ENCODE measurements at places on chromosomes 2 and 18.

DNA sequence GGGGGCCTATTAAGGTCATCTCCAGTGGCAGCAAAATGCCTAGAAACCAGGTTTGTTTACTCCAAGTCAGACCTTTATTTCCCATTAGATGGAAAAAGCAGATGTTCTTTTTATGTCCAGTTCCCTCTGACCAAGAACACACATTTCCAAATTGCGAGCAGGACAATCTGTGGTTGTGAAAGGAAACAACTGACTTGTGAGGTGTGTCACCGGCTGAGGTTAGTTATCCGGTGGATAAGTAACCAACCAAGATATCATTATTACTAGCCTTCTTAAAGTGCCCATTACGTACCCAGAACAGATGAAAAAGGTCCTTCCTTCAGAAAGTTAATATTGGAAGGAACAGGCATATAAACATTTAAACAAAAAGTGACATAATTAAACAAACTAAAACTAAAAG, 112.9 kb downstream of the THADA start:
- no peak for DNase-seq

- no peak for DNase-seq
These were observed 30.3 kb downstream of the LPIN2 start for GRCh38 chr18:2982452-2983269.

DNA sequence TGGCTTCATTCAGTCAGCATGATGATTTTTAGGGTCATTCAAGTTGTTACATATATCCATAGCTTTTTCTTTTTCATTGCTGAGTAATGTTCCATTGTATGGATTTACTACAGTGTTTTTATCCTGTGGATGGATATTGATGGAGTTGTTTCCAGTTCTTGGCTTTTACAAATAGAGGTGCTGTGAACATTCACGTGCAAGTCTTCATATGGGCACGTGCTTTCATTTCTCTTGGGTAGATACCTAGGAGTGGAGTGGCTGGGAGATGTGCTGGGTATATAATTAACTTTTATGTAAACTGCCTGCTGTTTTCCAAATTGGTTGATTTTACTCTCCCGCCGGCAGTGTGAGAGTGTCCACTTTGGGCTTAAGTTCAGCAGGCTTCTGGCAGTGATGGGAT, 16.5 kb downstream of the AGAP1 start:
- no peak for DNase-seq

- DNase-seq = no peak
These were observed 37.8 kb upstream of the IKZF2 start for GRCh38 chr2:213189001-213189899.

GRCh38 chr18:44626807-44627206, 53.9 kb upstream of the SETBP1 start:
- no peak for DNase-seq

GRCh38 chr2:173153301-173153885, 77.7 kb downstream of the MAP3K20 start:
- no peak for DNase-seq

DNA sequence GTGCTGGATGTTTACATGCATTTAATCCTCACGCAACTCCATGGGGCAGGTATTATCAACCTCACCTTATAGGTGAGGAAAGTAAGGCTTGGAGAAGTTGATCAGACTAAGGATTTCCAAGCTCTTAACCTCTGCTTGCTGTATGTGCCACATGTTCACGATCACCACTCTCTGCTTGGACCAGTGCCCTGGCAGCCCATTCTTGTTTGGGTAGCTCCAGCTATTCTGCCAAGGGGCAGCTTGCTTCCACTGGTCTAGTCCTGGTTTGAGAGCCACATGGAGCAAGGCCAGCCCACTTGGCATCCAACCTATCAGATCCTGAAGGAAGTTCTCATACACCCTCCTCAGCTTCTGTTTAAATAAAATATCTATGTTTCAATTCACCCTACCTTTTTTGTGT, 14.3 kb downstream of the PLB1 start:
- DNase-seq = no peak

GRCh38 chr2:30561349-30561748, 114.3 kb downstream of the LCLAT1 start:
- DNase-seq = no peak

- DNase-seq = no peak
These were observed 687.9 kb downstream of the CCDC85A start for GRCh38 chr2:56871644-56872043.

GRCh38 chr18:36284671-36285295, 12.7 kb upstream of the FHOD3 start:
- DNase-seq = no peak

DNA sequence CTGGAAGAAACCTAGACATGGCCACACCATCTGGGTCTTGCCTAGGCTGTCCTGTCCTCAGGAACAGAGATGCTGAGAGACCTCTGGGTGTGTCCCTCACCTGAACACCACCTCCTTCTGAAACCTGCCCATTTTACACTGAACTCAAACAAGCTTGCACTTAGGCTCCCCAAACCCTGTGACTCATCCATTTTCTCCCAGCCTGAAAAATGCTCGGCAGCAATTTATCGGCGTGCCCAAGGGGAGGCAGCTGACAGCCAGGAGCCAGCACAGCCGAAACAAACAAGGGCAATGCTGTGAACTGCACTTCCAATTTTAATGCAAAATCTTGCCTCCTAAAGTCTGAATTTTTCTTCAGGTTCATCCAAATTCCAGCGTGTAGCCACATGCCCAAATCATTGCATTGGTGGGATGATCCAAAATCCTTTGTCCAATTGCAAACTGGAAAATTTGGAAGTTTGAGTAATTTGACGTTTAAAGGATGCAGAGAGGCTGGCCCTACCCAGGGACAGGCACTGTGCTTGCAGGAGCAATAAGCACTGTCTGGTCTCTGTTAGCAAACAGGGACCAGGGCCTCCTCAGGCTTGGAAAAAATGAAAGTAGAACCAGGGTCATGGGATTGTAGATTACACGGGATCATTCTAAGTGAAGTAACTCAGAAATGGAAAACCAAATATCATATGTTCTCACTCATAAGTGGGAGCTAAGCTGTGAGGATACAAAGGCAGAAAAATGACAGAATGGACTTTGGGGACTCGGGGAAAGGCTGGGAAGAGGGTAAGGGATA, 67.7 kb downstream of the GALNT14 start:
- DNase-seq = no peak

DNA sequence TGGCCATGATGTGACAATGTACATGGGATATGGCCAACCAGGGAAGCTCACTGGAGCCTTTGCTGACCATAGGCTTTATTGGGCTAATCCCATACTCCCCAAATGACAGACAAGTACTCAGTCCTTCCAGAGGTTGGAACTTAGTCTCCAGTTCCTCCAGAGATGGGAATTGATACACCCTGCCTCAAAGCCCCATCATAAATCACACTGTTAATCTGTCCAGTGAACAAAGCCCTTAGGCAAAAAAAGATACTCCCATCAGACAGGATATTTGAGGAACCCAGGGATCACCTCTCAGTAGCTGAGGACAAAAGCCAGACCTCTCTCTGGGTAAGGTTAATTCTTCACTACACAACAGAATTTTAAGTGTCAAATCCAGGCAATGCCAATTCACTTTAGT, 247.5 kb upstream of the CDH20 start:
- no peak for DNase-seq

DNA sequence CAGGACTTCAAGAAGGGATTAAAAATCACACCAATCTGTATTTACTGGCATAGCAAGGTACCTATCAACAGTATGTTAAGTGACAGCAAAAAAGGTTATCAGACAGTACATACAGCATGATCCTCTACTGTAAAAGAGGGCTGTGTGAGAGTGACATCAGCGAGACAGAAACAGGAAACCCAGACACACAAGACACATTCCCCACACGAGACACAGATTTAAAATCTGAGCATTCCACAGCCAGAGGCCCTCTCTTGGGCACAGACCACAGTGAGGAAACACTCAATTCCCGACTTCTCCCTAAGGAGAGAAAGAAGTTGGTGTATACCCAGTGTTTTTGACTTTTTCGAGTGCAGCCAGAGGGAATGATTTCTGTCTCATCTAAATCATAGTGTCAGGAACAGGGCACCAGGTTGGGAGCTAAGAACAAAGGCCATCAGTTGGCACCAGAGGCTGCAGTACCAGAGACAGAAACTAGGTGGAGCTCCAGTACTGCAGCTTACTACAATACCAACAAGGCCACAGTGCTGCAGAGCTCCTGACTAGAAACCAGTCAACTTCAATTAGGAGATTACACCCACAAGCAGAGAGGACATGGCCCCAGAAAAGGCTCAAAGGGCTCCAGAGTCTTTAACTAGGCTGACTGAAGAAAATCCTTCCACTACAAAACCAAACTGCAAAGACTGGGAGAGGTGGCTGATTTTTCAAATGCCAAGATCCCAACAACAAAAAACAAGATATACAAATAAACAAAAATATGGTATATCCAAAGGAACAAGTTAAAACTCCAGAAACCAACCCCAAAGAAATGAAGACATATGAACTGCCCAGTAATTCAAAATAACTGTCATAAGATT, 41.0 kb downstream of the UNC50 start:
- peak; percentile 87 for DNase-seq

- no peak for DNase-seq
These were observed 77.1 kb downstream of the MBOAT2 start for GRCh38 chr2:8926356-8926755.
